Central memory CD4-positive, alpha-beta T cell (primary cell): ENCODE measurements at places on chromosomes 4 and X.
A peak's percentile ranks its signal among the peaks of the same experiment; 100 is the strongest.

DNA sequence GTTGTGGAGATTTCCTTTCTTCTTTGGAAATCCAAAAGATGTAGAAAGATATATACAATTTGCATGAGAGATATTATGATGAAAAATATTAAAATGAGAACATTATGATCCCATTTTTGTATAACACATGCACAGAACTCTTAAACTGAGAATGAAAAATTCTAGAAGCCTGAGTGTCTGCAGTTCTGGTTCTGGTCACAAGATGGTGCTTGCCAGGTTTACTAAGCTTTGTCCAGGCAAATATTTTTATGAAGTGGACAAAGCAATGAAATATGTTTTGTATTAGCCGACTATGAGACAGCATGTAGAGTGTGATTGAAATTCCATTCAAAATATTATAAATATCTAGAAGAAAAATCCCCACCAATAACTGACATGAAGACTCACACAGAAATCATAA, 2.2 kb downstream of the PWWP3B start:
- DNase-seq: no peak

GRCh38 chr4:102824398-102824797, 3.0 kb downstream of the UBE2D3 start:
- no peak for DNase-seq

GRCh38 chrX:77977095-77977494, 7.7 kb upstream of the PGAM4 start:
- no peak for DNase-seq

DNA sequence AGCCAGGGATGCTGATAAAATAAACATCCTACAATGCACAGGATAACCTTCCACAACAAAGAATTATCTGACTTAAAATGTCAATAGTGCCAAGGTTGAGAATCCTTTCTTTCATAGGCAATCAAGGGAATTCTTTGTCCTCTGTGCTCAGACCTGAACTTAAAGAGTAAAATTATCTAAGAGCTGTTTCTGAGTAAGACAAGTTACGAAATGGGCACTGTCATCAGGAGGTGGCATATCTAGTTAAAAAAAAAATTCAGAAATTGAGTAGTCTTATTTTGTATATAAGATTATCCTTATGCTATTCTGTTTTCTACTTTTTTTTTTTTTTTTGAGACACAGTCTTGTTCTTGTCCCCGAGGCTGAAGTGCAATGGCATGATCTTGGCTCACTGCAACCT, 3.3 kb upstream of the RAB33B start:
- no peak for DNase-seq

DNA sequence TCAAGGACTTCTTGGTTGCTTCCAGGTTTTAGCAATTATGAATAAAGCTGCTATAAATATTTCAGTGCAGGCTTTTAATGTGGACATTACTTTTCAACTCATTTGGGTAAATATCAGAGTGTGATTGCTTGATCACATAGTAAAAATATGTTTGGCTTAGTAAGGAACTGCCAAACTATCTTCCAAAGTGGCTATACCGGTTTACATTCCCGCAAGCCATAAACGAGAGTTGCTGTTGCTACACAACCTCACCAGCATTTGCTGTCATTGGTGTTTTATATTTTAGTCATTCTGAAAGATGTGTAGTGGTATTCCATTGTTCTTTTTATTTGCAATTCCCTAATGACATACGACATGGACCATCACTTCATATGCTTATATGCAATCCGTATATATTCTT, 30.9 kb upstream of the SPOCK3 start:
- DNase-seq: no peak

GRCh38 chrX:56812515-56813105, 83.6 kb downstream of the NBDY start:
- peak; percentile 68 for DNase-seq

GRCh38 chr4:73631565-73632226, 11.5 kb upstream of the RASSF6 start:
- DNase-seq: no peak

DNA sequence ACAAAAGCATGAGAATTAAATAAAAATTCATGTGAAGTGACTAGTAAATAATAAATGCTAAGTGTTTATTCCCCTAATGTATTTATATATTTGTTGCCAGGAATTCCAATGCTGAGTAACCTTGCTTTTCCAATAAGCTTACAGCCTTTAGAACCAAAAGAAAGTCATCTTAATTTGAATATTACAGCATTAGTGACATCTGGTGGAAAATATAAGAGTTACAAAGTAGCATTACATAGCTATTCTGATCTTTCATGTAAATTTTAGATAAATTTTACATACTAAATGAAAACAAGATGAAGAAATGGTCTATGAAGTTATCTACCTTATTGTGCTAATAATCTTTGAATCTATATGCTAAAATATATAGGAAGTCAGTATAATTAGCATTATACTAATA, 10.4 kb downstream of the MAD2L1 start:
- no peak for DNase-seq

GRCh38 chr4:127788517-127788916, 6.4 kb downstream of the HSPA4L start:
- no peak for DNase-seq

DNA sequence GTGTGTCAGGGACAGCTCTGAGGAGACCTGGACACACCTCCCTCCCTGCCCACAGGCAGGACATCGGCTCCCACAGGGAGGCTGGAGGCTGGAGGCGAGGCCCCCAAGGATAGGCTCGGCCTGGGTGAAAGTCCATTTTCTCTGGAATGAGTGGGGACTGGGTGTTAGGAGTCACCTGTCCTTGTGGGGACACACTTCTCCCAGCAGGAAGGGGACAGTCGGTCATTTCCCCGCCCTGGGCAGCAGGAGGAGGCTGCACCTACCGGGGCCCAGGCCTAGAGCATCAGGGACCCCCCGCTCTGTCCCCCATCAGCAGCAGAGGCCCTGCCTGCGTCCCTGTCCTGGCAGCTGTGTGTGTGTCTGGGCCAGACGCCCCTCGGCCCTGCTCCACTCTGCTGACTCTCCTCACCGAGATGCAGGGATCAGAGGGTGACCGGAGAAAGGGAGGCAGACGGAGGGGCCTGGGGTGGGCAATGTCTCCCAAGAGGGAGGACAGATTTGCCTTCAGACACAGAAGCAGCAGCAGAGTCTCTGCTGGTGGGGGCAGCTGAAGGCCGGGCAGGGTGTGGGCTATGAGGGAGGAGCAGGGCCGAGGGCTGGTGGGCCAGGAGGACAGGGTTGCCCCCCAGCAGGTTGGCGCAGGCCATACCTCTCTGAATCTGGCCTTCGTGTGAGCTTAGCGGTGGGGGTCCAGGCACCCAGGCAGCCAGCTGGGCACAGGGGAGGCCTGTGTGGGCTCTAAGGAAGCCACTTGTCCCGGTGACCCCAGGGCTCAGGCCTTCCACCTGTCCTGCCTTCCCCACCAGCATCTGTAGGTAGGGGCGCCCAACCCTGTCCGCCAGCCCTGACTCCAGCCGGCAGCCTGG, 125.7 kb upstream of the NKX1-1 start:
- no peak for DNase-seq

DNA sequence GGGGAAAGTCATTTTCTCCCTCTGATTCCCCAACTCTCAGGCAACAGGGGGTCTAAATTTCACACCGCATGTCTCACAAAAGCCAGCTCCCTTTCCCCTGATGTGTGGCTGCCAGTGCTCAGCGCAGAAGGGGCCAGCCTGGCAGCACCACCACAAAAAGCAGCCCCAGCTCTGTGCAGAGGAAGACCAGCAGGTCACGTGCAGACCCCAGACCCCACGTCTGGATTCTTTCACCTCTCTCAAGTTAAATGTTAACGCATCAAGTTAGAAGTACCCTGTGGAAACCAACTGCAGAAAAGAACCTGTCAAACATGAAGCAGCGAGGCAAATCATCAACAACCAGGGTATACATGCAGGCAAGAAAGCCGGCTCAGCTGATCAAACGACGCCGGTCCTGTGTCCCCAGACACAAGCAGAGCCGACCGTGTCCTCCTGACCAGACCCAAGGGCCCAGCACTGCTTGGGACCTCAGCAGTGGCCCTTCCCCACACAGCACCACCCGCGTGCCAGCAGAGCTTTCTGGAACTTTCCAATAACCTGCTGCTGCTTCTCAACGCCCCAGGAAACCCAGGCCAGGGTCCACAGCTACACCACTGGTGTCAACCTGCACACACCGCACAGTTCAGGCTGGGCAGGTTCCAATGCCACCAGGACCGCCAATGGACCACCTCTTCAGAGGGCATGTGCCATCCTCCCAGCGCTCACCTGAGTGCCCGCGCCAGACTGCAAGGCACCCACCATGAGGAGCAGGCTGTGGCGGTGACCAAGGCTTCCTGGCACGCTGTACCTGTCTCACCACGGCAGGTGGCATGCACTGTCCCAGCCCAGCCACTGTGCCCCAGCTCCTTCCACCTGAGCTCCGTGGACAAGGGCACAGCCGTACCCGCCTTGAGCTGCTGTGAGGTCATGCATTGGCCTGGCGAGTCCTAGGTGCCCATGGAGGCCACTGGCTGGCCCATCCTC, 4.0 kb downstream of the LRPAP1 start:
- no peak for DNase-seq

- DNase-seq: no peak
These were observed 105.8 kb upstream of the C1QTNF7 start for GRCh38 chr4:15322006-15322405.

DNA sequence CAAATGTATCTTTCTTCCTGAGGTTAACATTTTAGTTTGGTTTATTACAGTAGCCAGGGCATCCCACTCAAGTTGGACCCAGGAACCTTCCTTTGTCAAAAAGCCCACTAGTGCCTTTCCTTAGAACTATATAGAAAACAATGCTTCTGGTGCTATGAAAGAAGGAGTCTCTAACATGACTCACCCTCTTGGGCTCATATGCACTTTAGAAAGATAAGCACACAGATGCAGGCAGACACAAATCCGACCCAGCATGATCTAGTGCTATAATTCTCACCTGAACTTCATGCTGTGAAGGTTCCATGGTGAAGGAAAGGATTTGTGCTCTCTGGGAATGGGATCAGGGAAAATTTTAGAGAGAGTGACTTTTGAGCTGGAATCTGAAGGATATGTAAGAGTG, 289.4 kb downstream of the ANKRD50 start:
- DNase-seq: no peak

DNA sequence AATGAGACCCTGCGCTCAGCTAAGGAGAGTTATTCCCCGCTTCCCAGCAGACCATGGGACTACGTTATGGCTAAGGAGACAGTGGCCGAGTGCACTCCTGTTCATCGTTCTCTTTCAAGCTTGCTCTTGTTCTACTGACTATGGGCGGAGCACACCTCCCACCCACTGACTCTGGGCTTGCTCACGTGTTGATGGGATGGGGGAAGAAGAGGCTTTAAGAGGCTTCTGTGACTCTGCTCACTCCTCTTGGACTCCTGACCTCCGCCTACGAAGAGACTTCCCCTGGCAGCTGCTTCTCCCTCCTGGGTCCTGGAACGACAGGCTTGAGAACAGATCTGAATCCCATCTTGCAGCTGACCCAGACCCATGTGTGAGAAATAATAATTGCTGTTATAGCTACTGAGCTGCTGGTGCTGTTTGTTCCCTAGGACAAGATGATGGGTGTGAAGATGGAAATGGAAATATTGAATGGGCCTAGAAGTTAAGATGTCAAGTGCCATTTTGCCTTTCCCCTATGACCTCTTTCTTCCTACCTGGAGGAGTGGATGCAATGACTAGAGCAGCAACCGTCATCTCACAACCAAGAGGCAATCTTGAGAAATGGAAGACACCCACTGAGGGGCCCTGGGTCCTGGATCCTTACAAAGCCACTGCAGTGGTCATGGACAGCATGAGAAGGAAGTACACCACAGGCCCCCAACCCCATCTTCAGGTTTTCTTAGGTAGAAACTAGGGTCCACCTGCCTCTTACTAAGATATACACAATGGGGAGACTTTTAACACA, 38.7 kb upstream of the IRAK1 start:
- no peak for DNase-seq

GRCh38 chr4:187183346-187183745, 459.7 kb upstream of the FAT1 start:
- no peak for DNase-seq

DNA sequence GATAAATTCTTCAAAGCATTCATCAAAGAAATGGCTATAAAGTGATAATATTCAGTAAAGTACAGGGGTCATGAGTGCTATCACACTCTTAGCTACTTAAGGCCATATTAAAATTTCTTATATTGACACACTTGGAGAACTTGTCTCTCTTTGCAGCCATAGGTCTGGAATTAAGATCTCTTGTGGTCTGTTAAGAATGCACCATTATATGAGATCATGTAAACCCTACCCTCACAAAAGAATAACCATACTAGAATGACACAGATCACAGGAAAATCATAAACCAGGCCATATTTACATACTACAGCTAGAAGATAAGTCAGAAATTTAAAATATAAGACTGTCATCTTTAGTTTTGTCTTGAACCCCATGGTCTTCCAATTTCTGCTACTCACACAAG, 434.3 kb downstream of the PDGFC start:
- no peak for DNase-seq

- DNase-seq: no peak
These were observed 19.9 kb upstream of the CPLX1 start for GRCh38 chr4:845836-846251.

DNA sequence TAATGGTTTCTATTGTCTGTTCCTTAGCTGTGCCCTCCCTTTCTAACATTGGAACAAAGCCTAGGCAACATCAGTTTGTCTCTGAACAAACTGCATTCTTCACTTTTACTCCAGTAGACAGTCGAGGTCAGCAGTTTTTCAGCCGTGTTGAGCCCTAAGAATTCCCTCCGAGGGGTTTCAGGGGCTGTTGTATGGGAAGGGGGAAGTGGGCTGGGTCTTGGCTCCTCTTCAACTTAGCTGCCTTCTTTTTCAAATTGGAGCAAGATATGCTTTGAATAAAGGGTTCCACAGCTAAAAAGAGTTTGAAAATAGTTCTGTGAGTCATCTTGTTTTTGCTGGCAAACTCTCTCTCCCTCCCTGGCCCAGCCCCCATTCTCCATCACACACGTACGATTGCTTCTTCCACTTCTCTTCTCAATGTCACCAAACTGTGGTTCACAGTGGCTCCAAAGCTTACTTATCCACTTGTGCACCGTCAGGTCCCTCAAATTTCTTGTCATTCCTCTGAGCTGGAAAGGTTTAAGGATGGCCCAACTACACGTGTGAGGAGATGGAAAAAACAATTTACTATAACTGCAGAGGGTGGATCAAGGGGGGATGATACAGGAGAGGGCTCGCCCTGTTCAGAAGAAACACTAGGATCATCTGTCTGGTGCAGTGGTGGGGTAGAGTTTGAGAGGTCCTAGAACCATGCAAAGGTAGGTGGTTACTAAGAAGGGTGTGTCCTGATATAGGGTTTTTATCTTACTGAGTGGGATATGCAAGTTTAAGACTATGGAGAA, 9.2 kb upstream of the MAML3 start:
- DNase-seq: no peak

- no peak for DNase-seq
These were observed 587.3 kb downstream of the TMA16 start for GRCh38 chr4:164081801-164082200.

- no peak for DNase-seq
These were observed 74.1 kb downstream of the FBXO8 start for GRCh38 chr4:174209341-174209740.

DNA sequence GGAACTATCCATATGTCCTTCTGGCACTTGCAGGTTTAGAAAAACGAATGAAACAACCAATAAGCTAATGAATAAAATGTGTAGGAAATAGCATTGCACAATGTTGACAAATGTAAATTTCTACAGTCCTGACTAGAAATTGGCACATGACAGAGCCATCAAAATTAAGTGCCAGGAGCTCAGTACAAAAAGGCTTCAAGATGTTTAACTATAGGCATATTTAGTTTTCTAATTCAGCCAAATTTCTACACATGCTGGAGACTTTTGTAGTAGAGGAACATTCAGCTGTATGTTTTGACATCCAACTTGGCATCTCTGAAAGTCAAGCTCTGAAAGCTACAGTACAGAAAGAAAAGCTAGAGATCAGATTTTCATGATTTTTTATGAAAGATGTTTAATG, 1999.4 kb upstream of the AGA start:
- no peak for DNase-seq

GRCh38 chr4:53185869-53186585, 179.8 kb downstream of the SCFD2 start:
- no peak for DNase-seq
